ENCODE measurements at places on chromosomes 11 and 22.

DNA sequence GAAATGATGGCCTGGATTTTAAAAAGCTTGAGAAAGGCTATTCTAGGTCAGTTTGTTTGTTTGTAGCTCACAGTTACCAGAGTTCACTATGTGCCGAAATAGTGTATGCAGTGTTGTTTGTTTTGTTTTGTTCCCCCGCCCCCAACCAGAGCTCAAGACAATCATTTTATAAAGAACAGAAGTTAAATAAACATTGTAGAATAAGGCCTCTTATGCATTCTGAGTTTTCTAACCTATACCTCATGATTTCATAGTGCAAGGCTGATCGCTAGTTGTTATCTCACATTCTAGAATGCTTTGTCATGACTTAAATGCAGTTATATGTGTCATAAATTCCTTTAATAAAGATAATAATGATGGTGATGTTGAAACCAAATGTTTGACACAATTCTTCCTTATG is 7.8 kb downstream of the KCNA4 start:
- peak; percentile 71 for DNase-seq

- no peak for DNase-seq
Observed at GRCh38 chr11:129959687-129960086, 42.9 kb downstream of the PRDM10 start.

DNA sequence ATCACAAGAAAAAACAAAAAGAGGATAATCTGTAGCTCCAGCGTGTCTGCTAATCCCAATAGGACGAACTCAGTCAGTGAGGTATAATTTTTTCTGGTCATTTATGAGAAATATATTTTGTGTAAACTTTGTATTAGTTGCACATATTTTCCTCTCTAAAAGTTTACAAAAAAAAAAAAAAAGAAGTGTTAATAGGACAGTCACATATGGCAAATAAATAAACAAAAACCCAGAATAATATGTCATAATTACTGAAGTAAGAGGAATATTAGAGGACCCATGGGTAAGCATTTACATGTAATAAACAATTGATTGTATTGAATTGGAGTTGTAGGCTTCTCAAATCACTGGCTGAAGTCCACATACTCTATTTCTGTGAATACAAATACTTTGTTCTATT is at the start of gene OR5F1:
Gene OR5F1, minus strand, starts transcription at position 101 of the 400 bp plus-strand sequence. Its CDS starts 0 bp downstream, at position 101.
- no peak for DNase-seq

- peak; percentile 73 for DNase-seq
Observed at GRCh38 chr22:35582861-35583670, 34.1 kb downstream of the MB start.

GRCh38 chr22:49115197-49115596 is 712.5 kb downstream of the BRD1 start:
- DNase-seq: no peak

DNA sequence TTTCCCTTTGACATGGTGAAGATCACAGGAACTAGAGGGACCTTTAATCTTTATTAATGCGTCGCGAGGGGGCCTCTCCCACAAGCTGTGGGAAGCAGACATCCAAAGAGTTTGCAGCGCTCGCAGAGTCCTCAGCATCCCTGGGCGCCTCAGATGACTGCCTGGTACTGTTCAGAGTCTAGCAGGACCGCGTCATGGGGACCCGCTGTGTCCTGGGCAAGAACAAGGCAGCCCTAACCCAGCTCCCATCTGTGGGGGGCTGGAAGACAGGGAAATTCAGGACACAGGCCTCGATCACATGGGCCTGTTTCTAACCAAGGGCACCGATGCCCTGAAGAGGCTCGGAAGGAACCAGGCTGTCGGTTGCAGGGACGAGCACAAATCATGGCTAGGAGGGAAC is 40.0 kb downstream of the CACNG2 start:
- DNase-seq: no peak

- DNase-seq: no peak
Observed at GRCh38 chr22:16973591-16974297, 34.3 kb downstream of the GAB4 start.

DNA sequence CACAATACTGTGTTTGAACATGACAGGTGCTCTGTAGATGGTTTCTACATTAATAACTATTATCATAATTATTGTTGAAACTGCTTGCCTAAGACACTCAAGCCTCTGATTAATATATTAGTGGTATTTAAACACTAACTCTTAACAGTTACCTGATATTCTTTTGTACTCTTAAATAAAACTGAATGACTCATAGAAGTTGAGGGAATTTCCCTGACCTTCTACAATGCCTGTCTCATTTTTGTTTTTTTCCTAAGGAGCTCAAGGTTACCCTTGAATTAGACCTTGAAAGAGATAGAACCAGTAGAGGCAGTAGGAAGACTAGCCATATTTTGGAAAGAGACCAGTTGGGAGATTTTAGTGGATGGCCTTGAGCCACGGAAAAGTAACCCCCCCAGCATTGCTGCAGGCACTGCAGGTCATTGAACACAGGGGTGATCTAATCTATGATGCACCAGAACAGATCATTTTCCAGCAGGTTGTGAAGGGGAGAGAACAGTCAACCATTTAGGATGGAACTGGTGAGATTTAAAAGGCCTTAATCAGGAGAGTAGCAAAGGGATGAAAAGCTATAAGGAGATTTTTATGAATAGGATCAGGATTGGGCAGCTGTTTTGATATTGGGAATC is 148.3 kb downstream of the PGR start:
- DNase-seq: no peak

GRCh38 chr22:36182056-36182455 is 19.6 kb downstream of the APOL4 start:
- DNase-seq: no peak

DNA sequence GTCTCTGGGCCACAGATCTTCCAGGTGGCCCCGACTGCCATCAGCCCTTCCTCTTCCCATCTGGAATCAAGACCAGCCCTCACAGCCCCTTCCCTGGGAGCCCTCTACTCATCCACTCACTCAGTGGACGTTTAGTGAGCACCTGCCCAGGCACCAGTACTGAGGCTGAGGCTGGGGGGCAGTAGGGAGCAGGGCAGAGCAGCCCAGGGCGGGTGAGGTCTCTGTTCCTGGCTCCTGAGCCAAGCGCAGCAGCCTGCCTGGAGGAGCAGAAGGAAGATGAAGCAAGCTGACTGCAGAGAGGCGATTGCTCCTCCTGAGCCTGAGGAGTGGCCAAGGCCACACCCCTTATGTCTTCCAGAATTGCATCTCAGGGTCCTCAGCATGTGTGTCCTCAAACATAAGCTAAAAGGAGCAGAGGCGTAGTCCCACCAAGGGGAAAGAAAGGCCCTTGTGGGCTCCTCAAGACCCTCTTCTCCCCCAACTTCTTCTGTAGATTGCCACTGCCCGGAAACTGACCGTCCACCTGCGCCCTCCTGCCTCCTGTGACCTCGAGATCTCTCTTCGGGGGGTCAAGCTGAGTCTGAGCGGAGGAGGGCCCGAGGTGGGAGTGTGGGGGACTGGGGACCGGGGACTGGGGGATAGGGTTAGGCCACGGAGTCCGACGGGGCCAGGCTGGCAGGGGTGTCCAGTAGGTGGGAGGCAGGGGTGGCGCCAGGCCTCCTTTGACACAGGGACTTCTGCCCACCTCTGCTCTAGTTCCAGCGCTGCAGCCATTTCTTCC is 5.8 kb downstream of the MAPK8IP2 start:
- DNase-seq: no peak

GRCh38 chr11:120547811-120548681 is 36.5 kb downstream of the GRIK4 start:
- DNase-seq: peak; percentile 75

DNA sequence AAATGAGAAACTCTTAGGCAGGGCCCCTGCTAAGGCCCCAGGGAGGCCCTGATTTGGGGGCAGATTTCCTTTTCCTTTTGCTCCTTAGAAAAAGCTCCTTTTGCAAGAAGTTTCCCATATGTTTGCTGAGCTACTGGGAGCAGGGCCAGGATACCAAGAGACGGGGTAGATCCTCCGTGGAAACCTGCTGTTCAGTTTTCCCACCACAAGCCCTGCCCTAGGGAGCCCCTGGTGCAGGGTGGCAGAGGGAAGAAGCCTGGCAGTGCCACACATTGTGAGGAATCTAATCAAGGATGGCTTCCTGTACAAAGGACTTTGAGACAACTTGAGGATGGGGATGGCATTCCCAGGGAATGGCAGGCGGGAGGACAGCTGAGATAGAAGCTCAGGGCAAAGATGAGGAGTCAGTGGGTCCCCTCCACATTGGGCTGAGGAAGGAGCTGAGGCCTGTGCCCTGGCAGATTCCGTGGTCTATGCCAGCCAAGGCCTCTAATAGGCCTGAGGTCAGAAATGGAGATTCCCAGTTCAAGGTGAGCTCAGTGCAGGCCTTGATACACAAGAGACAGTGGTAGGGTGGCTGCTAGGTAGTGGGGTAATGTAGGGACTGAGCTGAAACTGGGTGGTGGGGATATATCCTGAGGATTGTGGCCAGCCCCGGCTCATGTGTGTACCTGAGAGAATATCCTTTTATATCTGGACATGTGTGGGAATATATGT is 15.0 kb downstream of the TUB start:
- DNase-seq: no peak

DNA sequence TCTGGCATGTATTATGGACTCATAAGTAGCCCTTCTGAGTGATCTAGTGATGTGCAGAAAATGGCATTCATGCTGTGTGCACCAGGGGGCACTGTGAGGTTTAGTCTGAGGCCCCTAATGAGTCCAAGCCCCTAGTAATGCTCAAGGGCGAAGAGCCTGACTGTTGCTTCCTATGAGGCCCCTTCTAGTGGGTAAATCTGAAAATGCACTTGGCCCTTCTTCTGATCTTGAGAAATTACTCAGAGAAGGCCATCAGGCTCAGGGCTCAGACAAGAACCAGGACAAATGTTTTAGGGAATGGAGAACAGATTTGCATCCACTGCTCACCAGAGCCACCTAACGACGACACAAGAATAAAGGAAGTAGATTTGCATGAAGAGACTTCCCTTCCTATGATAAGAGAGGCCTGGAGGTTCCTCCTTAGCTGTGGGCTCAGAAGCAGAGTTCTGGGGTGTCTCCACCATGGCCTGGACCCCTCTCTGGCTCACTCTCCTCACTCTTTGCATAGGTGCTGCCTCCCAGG is 75.8 kb downstream of the GGTLC2 start:
- peak; percentile 51 for DNase-seq

DNA sequence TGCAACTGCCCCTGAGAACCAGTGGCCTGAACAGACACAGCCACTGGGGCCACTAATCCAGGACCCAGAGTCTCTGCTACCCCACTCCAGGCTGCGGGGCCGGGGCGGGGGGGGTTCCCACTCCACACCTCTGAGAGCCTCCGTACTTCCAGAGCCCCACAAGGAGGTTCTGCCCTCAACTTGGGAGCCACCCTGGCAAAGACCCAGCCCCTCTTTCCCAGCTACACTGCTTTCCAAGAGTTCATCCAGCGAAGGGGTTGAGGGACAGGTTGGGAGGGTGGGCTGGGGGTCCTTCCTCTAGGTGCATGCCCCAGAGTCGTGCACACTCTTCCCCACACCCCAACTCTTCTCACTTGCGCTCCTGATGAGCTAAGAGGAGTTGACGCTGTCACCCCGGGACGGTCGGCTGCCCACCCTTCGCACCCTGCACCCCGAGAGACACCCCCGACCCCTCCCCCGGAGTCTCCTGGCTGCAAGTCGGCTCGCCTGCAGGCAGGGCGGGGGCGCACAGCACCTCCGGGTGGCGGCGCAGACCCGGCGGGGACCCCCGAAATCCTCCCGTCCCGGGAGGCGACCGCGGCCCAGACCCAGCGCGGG is 531 bp downstream of the RAB3IL1 start:
- no peak for DNase-seq

DNA sequence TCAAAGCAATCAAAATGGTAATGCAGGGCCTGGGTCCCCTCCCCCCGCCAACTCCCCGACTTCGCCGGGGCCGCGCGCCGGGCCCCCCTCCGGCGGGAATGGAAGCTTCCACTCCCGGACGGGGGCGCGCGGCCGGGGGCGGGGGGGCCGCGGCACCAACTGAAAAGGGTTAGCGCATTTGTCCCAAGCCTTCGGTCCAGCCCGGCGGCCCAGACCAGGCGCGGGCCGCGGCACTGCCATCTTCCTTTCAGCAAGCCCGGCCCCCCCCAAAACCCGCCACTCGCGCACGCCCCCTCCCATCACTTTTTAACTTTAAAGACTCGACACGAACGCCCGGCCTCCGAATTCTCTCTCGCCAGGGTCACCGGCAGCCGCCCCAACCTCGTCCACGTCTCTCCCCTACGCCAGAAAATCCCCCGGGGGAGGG is 2.8 kb downstream of the PHF21B start:
- no peak for DNase-seq

- DNase-seq: peak; percentile 96
Observed at GRCh38 chr22:37454857-37455686, 27.8 kb upstream of the ELFN2 start.

DNA sequence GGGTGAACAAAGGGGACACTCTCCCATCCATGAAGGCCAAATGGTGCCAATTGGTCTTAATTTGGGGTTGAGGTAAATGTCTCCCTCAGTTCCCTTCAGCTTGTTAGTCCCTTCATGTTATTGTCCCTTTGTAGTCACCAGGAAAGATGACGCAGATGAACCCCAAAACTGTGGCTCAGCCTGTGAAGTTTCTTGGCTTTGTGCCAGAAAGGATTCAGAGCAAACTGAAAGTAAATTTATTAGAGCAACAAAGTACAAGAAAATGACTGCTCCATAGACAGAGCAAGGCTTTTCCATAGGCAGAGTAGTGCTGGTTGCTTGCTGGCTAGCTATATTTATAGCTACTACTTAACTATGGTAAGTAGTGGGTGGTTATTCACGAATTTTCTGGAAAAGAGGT is 16.7 kb downstream of the OR4C3 start:
- DNase-seq: no peak

GRCh38 chr22:40960145-40960544 is 9.0 kb downstream of the RBX1 start:
- peak; percentile 17 for DNase-seq

- DNase-seq: peak; percentile 65
Observed at GRCh38 chr22:23533328-23533762, 46.7 kb downstream of the IGLL1 start.

GRCh38 chr11:10012068-10012467 is 282.0 kb downstream of the SBF2 start:
- DNase-seq: no peak

- no peak for DNase-seq
Observed at GRCh38 chr22:25120093-25120561, 79.5 kb upstream of the CRYBB3 start.

DNA sequence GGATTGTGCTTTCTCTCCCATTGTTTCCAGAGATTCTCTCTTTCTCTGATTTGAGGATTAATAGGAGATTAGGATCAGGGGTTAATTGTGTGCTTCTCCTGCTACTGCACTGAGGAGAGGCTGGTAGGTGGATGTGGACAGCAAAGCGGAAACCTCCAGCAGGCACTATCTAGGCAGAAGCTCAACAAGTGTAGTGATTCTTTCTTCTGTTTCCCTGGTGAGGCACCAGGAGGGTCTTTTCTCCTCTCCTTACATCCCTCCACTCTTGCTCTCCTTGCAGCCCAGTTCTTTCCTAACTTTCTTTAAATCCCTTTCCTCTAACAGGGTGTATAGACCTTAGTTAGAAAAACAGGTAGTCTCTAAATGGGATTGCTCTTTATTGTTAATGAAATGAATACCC is 1.9 kb upstream of the ZBTB16 start:
- DNase-seq: no peak

GRCh38 chr11:28858076-28858475 is 749.9 kb downstream of the METTL15 start:
- DNase-seq: peak; percentile 59

- DNase-seq: no peak
Observed at GRCh38 chr11:96085319-96085930, 161.5 kb upstream of the MTMR2 start.
